Stimulated activated naive CD8-positive, alpha-beta T cell treated with anti-CD3 and anti-CD28 coated beads, Interleukin-15, amount 100 ng/mL, for 72 hours (primary cell): ENCODE measurements at places on chromosomes 12 and 14.
A peak's percentile ranks its signal among the peaks of the same experiment; 100 is the strongest.

DNA sequence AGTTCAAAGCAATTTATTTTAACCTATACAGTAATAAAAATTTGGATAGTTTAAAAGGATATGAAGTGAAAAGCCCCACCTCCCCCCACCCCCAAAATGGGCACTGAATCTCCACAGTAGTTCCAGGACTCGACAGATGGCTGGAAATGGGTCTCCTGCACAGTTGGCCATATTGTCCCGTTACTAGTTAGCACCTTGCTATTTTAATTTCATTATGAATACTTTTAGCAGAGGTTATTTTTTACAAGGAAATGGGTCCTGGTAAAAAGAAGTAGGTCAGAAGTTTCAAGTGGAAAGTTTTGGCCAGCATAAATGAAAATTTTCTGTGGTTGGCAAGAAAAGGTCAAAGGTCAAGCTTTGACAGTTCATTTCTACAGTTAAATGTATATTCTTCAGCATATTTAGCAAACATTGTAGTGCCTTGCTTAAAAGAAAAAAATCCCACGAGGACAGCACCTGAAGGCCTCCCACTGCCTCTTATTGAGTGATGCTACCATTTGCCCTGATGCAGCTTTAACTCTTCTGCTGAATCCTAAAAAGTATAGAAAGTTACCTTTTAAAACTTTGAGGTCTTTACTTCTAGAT is 28.3 kb downstream of the MTHFD1 start:
- DNase-seq = no peak

DNA sequence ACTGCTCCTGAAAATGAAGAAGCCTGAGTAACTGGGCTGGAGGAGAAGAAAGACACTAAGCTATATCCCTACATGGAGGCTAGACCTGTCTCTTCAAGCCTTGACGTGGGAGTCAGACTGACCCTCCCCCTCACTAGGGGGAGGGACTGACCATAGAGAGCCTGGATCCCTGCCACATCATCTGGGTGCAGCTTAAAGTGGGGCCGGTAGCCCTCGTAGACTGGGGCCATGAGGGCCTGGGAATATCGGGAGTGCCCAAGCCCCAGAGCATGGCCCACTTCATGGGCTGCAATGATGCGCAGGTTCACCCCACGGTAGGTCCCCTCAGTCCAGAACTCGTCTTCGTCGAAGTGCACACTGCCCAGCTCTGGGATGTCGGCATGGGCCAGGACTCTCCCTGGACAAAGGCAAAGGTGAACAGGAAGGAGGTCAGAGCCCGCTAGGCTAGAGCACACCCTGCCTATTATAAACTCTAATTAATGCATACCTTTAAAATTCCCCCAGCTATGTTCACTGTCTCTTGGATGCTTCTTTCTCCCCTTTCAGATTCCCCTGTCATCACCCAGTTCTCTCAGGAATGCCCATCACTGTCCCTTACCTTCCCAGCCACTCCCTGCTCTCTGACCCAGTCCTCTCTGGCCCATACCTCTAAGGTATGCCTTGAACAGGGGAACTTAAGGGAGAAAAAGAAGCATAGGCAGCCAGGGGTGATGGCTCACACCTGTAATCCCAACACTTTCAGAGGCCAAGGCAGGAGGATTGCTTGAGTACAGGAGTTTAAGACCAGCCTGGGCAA is 3.2 kb downstream of the MMP19 start:
- DNase-seq = no peak

DNA sequence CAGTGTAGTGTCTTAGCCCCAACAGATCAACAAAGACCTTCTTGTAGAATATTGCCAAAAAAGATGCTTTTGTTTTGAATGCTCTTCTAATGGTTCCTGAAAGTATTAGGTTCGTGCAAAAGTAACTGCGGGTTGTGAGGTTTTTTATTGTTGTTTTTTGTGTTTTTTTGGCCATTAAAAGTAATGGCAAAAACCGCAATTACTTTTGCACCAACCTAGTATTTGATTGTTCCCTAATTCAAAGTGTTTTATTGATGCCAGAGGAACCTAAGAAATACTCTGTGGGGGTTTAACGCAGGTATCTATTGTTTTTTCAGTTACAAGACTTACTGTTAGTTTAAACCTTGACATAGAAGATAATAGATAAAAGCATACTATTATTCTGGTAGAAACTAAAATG is 150.8 kb upstream of the DAAM1 start:
- no peak for DNase-seq

DNA sequence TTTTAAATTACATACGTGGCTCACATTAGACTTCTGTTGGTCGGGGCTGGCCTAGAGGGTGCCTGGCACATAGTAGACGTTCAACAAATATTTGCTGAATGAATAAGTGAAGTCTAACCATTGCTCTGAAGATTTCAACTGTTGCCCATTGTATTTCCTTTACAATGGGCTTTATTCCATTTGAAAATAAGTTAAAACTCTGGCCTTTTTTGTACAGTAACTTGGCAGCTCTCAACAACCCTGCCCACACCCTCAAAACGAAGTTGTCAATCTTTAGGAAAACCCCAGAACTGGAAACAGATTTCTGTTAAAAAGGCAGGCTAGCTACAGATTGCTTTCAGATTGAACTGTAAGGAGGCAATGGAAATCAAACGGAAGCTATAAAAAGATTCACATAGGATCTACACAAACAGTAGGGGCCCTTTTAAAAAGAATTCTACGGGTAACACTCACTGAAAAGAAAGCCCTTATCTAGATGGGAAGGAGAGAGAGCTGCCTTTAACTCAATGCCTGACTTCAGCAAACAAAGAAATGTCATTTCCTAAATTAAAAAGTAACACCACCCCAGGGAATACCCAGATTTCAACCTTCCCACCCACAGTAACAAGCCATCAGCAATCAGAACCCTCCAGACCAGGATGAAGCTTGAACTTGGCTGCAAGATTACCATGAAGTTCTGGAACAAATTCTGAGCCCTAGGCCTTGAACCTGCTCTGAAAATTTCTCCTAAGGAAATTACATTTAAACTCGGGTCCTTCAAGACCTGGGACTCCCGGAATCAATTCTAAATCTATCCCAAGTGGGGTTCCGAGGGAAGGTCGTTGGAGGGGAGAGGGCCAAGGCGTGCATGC is 1.4 kb downstream of the WSB2 start:
- no peak for DNase-seq

GRCh38 chr12:109772622-109773321 is 59.1 kb downstream of the FAM222A start:
- no peak for DNase-seq

GRCh38 chr12:119621878-119622277 is 28.3 kb downstream of the TMEM233 start:
- no peak for DNase-seq

GRCh38 chr12:19639781-19640415 is 200.6 kb downstream of the AEBP2 start:
- DNase-seq = no peak

- DNase-seq = peak; percentile 26
Observed at GRCh38 chr14:82710267-82710841, 1176.7 kb upstream of the SEL1L start.

DNA sequence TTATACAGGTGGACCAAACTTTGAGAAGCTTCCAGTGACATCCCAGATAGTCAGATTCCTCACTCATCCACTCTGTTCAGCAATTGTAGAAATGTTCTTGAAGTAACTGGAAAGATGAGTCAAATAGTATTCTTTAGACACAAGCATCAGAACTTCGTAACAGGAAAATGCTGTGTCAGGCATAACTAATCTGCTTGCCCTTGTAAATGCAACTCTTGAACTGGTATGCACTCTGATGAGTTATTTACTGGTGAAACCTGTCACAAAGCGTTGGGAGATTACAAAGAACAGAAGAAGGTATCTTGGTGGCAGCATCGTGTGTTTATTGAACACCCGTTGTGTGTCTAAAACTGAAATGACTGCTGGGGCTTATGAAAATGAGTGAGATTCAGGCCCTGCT is 10.8 kb upstream of the DUSP6 start:
- DNase-seq = no peak

DNA sequence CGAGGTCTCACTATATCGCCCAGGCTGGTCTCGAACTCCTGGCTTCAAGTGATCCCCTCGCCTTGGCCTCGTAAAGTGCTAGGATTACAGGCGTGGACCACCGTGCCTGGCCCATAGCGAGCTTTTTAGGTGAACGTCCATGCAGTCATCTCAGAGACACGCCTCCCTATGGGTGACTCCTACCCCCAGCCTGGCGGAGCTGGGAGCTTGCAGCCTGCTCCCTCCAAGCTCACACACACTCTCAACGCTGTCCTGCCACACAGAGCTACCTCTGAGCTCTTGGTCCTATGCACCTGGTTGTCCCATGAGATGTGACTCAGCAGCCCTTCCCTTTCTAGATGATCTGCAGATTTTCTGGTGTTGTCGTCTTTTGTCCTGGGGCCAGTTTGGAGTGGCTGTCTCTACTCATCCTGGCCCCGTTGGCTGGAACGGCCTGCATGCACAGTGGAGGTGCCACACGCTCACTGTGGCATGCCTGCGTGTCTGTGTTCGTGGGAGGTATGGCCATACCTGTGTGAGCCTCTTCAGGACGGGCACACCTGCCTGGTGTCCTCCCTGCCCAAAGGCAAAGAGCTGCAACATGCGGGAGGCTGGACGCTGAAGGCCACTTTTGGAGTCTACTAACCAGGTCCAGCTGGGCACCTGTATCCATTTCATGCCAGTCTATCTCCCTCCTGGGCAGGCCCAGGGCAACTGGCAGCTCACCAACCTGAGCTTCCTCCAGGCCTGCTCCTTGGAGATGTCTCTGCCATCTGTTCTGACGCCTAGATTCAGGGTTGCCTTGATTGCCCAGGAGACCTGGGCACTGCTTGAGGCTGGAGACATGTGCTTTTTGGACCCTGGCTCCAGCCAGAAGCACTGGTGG is 18.1 kb downstream of the CABP1 start:
- DNase-seq = no peak

DNA sequence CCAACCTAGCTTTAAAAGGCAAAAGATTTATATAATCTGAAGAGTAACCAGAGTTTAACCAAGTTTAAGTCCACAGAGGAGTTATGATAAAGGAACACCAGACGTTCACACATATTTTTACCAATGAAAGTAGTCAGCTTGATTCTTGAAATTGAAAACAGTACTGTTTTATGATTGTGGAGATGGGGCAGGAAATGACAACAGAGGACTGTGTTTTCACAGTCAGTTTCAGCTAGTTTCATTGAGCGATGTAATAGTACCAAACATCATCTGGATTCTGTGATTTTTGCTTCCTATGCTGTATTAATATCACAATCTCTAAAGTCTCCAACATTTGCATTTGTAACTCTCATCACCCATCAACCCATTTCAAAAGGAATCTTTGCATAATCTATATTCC is 34.2 kb upstream of the SLC6A15 start:
- no peak for DNase-seq

- DNase-seq = no peak
Observed at GRCh38 chr12:116687888-116688287, 50.0 kb downstream of the SPRING1 start.

DNA sequence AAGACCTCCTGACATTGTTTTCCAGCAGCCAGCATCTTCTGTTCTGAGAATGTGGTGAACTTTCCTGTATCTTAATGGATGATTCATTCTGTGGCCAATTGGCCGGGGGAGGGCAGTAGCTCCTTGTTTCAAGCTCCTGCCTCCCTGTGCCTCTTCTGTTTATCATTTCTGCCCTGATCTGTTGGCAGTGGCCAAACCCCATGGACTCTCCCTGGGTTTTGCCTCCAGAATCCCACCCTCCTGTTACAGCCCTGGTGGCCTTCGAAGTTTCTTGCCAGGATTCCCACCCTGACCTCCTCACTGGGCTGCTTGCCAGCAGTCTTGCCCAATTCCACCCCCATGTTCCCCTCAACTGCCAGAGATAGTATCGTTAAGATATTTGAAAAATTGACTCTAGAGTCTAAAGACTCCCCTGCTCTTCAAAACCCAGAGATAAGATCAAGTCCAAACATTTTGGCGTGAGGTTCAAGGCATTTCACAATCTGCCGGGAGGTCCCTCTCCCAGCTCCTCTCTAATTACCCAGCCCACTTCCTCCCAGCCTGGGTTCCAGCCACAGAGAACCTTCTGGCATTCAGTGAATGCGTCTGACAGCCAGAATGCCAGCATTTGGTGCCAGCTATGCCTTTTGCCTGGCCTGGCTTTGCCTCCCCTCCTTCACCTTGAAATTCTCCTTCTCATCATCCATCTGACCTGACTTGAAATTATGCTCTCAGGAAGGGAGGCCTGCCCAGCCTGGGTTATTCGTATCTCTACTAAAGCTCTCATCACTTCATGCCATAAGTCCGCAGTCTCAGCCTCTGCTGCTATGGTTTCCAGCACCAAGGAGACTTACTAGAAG is 37.7 kb upstream of the TXNRD1 start:
- peak; percentile 66 for DNase-seq

GRCh38 chr14:65016471-65016870 is 29.8 kb downstream of the FNTB start:
- no peak for DNase-seq

GRCh38 chr14:64174922-64175782 is 119.0 kb downstream of the ESR2 start:
- no peak for DNase-seq

GRCh38 chr12:49264466-49264872 is 413 bp upstream of the TUBA1C start:
- no peak for DNase-seq

GRCh38 chr14:94081386-94081820 is 293 bp downstream of the IFI27L1 start:
- no peak for DNase-seq

GRCh38 chr12:82627799-82628198 is 58.9 kb upstream of the TMTC2 start:
- no peak for DNase-seq

GRCh38 chr12:16300736-16301135 is 23.3 kb upstream of the SLC15A5 start:
- DNase-seq = no peak

DNA sequence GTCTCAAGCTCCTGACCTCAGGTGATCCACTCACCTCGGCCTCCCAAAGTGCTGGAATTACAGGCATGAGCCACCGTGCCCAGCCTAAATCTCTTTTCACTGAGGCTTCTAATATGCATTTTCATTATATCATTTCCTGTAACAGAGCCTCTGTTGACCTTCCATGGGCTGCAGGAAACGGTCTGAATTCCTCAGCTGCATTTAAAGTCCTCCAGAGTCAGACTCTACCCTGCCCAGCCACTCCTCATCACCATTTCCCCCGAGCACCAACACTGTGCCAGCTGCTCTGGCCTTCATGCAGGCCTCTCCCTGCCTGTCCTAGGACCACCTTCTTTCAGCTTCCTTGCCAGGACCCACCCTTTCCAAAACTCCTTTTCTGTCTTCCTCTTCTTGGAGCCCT is 9.8 kb upstream of the NFKBIA start:
- DNase-seq = no peak

- DNase-seq = no peak
Observed at GRCh38 chr12:6615802-6616201, 8.6 kb upstream of the CHD4 start.

GRCh38 chr12:39764944-39765560 is 145.4 kb upstream of the ABCD2 start:
- no peak for DNase-seq
